ENCODE measurements at places on chromosomes 2 and 18.

GRCh38 chr18:61216051-61216450 is 117.2 kb upstream of the CDH20 start:
- no peak for DNase-seq

DNA sequence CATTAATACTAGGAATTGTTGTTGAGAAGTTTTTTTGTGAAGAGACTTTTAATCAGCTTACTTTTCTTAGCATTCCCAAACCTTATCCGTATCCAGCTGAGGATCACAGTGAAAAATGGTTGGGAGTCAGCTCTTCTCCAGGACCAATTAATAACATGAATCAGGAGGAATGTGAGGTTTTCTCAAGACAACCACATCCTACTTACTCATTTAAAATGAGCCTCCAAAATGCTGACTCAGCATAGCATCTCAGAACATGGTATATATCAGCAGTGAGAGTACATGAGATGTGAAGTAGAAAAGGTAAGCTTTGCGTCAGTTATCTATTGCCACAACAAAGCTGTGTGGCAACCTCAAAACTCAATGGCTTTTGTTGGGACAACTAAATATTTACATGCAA is 140.3 kb downstream of the NRP2 start:
- no peak for DNase-seq

GRCh38 chr2:188628989-188629752 is 337.5 kb downstream of the GULP1 start:
- no peak for DNase-seq

DNA sequence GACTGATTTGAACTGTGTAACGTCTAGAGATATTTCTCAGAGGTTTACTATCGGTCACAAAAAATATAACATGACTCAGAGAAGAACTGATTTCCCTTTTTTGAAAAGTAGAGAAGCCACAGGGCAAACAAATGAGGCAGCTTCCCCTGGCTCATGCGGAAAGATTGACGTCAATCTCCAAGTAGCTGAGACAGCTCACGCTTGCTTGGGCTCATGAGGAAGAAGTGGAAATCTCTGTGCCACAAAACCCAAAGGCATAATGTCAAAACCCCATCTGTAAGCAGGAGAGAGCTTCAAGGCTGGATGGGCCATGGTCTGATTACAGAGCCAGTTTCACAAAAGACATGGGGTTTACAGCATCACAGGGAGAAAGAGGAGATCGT is 188.1 kb downstream of the ARL4C start:
- DNase-seq, result peak; percentile 67

- DNase-seq, result no peak
Measured at GRCh38 chr2:223251656-223252229, 199.8 kb downstream of the KCNE4 start.

GRCh38 chr2:102505290-102505689 is 32.3 kb downstream of the SLC9A4 start:
- no peak for DNase-seq

DNA sequence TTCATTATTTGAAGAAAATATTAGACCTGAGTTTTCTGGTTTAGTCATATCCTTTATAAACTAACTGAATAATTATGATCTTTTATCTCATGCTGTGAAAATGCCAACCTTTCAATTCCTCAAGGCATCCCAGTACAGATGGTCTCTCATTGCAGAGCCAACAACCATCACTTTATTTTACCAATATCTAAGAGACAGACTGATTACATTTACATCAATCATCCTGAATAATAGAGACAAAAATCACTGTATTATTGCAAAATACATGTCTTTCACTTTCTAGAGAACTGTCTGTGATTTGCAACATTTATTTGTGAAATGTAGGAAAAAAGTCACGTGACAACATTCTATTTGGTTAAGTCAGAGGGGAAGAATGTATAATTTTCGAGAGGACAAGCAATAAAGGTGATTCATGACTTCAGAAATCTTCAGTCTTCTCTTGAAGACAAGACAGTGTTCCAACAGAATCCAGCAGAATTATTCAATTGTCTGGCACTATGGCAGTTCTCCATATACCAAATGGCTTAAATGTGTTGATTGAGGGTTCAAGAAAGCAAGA is 503.6 kb upstream of the SYT4 start:
- no peak for DNase-seq

- no peak for DNase-seq
Measured at GRCh38 chr2:100581277-100581612, 18.5 kb downstream of the PDCL3 start.

- DNase-seq, result no peak
Measured at GRCh38 chr2:72849138-72849462, 23.3 kb upstream of the EXOC6B start.

DNA sequence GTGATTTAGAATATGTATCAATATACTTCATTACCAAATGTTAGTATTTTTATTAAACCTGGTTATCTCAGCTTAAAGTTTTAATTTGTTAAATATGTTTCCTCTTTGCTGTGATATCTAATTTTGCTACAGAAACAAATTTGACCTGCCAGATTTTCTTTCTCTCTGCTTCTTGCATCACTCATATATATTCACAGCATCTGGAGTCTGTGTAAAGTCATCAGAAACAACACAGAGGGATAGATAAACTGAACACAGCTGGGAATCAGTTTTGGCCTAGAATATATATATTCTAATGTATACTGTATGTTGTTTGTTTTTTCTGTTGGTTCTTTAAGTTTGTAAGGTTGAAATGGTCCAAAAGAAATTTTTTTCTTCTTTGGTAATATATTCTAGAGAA is 8.5 kb downstream of the PSMD14 start:
- no peak for DNase-seq

GRCh38 chr2:101951296-101951695 is 40.5 kb upstream of the IL1R2 start:
- DNase-seq, result no peak

- DNase-seq, result no peak
Measured at GRCh38 chr18:25230658-25231326, 121.2 kb downstream of the ZNF521 start.

DNA sequence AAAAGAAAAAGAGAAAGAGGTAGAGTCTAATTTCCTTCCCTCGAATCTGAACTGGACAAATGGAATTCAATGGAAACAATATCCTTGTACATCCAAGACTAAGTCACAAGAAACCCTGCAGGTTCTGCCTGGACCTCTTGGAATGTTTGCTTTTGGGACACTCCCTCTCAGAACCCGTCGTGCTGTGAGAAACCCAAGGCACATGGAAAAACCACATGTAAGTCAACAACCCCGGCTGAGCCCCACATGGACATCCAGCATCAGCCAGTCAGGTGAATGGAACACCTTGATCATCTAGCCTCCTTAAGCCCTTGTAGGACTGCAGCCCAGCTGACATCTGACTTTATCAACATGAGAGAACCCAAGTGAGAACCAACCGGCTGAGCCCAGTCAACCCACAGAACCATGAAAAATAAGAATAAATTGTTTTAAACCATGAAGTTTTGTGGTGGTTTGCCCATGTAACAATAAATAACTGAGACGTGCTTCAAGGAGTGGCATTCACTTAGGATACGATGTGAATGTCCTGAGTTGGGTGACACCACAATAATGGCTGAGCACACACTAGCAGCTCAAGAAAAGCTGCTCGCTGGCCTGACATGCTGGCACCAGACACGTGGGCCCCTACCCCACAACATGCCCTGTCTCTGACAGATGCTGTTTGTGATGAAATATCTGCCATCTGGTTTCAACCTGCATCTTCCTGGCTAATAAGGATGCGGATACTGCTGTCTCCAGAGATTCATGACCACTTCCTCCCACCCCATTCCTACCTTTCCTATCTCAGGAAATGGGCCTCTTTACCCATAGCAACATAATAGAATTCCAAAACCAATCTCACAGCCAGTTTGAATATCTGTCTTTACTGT is 28.8 kb downstream of the PKDCC start:
- DNase-seq, result no peak

- DNase-seq, result no peak
Measured at GRCh38 chr2:2788076-2788475, 457.0 kb upstream of the MYT1L start.

DNA sequence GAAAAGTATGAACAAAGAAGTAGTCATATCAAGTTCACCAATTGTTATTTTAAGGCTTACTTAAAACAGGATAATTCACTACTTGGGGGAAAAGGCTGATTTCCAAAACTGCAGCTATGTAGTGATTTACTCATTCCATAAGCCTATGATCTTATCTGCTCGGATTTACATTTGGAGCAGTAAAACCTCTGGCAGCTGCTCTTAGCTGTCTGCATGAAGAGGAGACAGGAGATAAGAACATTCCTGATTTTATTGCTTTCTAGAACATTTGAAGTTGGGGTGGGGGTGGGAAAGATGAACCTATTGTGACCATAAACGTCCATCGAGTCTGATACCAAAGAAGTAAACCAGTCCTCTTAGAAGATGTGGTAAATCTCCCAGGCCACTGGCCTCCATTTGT is 120.9 kb downstream of the MMADHC start:
- no peak for DNase-seq

DNA sequence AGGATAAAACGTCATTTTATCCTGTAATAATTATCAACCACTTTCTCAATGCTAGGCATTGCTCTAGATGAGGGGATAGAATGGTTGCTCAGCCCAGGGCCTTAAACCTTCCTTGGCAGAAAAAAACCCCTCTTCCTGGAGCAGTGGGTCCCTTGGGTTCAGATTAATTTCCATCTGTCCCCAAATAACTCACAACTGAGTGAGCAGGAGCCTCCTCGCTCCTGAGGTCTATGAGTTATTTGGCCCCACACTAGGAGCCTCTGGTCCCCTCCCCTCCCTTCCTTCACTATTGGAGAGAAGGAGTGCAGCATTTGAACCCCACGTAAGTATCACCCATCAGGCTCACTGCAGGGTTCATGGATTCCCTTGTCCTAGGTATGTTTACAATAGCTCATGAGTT is 157.5 kb upstream of the FHL2 start:
- DNase-seq, result no peak

- no peak for DNase-seq
Measured at GRCh38 chr18:40751186-40751585, 1203.8 kb upstream of the PIK3C3 start.

GRCh38 chr18:44286049-44286448 is 394.6 kb upstream of the SETBP1 start:
- no peak for DNase-seq

DNA sequence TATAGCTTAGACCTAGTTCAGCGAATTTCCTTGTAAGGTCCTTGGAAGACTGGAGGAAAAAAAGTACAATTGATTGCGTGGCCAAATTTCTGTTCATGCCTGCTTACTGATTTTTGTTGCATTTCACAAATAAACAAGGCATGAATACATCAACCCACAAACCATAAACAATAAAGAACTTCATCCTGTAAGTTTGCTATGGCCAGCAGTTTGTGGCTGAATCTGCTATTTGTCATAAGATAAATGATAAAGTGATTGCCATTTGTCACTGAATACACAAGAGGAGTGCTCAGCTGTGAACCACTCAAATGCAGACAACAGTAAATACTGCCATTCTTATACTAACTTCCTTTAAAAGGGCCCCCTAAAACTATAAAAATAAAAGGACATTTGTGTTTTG is 259.5 kb downstream of the CCDC178 start:
- no peak for DNase-seq

- DNase-seq, result no peak
Measured at GRCh38 chr2:17864676-17865075, 13.8 kb upstream of the KCNS3 start.

GRCh38 chr2:145199042-145199441 is 679.1 kb upstream of the ZEB2 start:
- no peak for DNase-seq

DNA sequence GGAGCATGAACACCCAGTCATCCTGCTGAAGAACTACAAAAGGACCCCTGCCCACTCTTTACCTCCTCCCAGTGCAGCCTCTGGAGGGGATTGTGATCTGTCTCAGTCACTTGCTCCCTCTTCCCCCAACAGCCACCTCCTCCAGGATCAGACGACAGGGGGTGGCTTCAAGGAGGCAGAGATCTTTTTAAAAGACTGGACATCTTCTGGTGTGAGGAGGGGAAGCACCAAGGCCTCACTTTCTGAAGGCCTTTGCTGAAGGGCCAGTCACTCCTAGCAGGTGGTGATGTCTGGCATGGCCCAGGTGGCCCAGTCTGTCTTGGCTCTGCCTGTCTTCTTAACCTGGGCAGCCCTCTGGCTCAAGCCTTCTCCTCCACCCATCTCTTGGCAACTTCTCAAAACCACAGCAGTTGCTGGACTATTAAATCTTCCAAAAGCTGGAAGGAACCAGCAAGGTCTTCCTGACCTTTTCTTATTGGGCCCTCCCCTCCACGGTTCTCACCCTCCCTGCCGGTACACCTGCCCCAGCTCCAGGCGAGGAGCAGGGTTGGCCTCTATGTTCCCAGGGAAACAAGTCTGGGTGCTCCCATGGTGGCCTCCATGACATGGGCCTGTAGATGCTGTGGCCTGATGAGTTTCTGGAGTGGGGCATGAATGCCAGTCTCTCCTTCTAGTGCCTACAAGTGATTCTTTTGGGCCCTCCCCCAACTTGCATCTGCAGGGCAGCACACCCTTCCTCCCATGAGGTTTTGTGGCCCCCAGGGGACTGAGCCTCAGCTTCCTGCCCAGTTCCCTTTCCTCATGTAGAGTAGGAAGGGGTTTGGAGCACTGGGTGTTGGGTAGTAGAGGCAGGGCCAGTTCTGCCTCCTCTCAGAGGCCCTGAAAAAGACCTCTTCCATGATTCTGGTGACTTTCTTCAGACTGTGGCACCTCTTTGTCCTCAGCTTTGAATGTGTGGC is 5.0 kb upstream of the ATP6V1B1 start:
- DNase-seq, result no peak
